ENCODE measurements at places on chromosomes 16 and 17.

- DNase-seq = no peak
These were observed 427 bp upstream of the MMP28 start for GRCh38 chr17:35795871-35796265.

DNA sequence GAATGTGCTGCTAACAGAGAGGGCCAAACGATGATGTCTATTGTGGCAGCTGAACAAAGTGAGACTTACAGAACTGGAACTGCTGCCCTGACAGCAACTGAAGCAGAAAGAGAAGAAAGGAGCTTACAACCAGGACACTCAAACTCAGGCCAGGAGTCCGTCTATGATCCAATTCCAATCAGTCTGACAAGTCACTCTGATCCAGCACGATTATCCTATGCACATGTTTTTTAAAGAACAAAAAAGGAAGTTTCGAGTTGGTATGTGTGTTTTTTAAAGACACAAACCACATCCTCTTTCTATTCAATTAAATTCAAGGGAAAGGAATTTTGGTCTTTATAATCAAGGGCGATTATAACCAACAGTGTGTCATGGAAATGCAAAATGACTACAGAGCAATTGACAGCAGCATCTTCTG is 42.4 kb upstream of the MTMR4 start:
- no peak for DNase-seq

DNA sequence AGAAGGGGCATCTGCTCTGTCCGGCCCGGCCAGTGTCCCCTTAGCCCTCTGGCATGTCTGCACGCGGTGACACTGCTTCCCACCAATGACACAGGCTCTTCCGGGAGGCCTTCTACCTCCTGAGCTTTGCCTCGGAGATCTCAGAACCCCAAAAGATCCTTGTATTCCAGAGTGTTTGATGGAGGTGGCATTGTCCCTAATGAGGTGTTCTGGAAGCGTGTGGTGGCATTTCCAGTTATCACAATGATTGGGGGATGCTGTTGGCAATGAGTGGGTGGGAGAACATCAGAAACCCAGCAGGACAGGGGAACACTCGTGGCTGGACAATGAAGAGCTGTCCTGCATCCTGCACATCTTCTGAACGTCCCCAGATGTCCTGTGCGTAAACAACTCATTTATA is 198.0 kb downstream of the XYLT1 start:
- DNase-seq = no peak

DNA sequence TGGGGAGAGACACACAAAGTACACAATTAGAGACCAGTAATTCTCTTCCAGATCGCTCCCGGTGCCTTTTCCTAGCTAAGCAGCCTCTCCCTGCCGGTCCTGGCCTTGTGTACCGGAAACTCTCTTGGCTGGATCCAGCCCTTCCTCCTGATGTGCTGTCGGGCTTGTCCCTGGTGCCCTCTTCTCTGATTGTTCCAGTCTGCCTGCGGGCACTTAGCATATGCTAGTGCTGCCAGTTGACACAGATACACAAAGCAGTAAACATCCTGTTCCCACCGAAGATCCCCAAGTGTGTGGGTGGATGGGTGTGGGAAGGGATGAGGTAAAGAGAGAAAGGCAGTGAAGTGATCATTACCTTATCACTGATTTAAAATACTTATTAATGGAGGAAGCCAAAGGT is 9.7 kb downstream of the HS3ST3B1 start:
- DNase-seq = no peak

DNA sequence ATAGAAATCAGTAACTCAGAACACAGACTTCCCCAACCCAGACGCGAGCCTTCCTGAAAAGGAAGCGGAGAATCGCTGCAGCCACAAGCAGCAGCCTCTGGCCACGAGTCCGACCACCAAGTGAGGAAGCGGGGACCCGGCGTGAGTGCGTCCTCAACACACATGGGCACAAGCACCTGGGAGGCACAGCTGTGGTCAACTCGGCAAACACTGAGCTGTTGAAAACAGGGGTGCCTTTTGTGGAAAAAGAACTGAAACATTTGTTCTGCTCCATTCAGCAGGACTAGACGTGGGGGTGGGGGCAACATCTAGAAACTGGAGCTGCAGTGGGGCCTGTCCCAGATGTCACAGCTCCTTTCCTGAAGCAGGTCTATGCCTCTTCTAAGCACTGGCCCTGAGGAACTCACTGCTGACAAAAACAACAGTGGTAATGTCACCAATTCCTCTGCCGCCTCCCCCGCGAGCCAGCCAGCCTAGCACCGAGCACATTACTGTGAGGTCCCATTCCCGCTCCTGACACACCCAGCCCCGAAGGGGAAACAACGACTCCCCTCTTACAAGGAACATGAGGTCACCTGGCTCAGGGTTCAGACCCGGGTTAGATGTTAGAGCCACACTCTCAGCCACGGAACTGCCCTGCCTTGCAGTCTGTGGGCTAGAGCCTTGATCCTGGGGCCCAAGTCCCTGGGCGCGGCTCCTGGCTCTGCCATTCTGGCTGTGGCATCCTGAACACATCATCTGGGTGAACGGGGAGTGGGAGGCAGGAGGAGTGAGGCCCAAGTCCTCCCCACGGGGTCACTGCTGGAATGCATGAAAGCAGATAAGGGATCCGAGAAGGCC is 29.0 kb downstream of the KDM8 start:
- DNase-seq = peak; percentile 34

GRCh38 chr17:11490171-11490755 is 108.0 kb upstream of the DNAH9 start:
- DNase-seq = no peak

DNA sequence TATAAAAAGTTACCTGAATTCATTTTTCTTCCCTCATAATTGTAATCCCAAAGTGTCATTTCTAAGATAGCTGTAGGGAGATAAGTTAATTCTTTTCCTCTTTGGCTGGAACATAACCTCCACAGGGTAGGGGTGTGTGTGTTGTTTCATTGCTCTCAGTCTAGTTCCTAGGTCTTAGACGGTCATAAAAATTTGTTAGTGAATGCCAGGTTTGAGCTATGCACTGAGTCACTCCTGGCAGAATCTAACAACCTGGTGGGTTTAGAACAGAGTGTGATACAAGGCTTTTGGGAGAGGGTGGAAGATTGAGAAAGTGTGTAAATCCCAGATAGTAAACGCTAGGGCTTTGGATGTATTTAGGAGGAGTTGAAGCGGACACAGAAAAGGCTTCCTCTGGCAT is 894 bp upstream of the PHKG2 start:
- DNase-seq = peak; percentile 89

DNA sequence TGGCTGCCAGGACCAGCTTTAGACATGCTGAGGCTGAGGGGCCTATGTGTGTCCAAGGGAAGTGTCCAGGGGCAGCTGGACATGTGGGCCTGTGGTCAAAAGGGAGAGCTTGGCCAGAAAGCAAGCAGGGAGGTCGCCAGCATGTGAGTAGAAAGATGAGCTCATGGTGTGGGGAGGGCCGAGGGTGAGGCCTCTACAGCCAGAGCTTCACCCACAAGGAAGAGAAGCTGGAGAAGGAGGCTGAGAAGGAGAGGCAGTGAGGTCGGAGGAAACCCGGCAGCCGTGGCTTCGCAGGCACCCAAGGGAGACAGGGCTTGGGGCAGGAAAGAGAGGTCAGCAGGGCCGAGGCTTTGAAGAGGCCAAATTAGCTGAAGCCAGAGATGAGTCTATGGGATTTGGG is 4.0 kb upstream of the HSD11B2 start:
- peak; percentile 85 for DNase-seq

GRCh38 chr16:6558661-6559060 is 774.0 kb upstream of the RBFOX1 start:
- no peak for DNase-seq

DNA sequence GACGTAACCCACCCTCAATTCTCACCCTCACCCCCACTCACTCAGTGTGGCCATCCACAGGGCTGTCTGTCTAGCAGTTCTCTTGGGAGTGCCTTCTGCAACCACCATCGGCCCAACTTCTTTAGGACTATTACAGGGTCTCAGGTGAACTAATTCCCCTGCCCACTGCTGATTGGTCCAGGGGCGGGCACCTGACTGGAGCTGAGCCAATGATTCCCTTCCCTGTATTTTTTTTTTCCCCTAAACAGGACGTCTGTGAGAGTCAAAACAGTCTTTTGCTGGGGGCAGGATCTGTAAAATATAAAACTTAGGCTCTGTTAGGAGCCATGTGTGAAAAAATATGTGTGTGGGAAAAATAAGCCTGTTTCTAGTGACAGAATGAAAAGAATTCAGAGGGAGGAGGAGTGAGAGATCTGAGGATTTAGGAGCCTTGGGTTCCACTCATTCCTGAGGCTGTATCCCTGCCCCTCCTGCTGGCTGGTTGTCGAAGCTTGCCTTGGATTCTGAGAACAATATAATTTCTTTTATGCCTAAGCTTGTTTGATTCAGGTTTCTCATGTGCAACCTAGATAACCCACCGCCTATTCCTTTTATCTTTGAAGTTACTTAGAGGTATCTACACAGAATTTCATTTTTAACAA is 115.0 kb downstream of the SPACA3 start:
- no peak for DNase-seq

GRCh38 chr17:63984651-63985386 is 12.1 kb upstream of the SCN4A start:
- peak; percentile 97 for DNase-seq

DNA sequence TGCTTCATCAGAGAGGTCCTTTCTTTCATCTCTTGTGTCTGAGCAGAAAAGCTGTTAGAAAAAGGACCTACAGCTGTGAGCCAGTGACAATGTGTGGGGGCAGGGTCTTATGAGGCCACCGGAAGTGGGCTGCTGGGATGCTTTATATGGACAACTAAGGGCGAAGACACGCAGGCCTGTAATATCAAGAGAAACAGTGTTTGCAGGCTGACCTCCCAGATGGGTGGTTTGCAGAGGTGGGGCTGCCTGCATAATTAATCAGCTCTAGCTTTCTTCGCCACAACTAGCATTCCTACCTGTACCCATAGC is 30.4 kb upstream of the SALL1 start:
- no peak for DNase-seq

GRCh38 chr16:16857603-16858283 is 478.8 kb downstream of the NPIPA7 start:
- DNase-seq = no peak

- peak; percentile 73 for DNase-seq
These were observed 5.6 kb downstream of the RAP1GAP2 start for GRCh38 chr17:2801841-2802240.

DNA sequence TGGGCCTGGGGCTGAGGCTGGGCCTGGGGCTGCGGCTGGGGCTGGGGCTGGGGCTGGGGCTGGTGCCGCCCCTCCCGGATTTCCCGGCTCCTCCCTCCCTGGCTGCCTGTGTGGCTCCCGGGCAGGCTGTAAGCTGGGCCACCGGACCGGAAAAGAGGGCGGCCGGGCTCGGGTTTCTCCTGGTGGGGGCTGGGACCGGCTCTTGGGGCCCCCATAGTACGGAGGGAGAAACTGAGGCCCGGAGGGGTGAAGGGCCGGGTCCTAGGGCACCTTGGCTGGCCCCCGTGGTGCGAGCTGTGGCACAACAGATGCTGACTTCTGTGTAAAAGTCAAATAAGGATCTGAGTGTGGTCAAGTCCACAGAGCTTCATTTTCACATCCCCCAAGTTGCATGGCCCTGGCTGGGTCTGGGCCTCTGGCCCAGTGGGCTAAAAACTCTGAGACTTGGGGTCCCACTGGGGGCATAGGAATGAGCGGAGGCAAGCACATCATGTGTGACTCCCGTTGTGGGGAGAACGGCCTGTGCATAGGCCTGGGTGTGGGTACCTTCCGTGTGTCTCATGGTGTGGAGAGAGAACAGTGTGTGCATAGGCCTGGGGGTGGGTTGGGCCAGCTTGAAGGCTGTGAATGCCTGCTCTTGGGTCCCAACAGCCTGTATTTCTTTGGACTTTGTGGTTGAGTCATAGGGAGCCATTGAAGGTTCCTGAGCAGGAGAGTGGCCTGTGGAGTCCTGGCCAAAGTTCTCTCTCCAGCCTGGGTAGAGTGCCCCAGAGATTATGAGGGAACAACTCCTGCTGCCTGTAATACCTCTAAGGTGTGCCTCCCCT is 123.9 kb upstream of the CIBAR2 start:
- DNase-seq = peak; percentile 96

DNA sequence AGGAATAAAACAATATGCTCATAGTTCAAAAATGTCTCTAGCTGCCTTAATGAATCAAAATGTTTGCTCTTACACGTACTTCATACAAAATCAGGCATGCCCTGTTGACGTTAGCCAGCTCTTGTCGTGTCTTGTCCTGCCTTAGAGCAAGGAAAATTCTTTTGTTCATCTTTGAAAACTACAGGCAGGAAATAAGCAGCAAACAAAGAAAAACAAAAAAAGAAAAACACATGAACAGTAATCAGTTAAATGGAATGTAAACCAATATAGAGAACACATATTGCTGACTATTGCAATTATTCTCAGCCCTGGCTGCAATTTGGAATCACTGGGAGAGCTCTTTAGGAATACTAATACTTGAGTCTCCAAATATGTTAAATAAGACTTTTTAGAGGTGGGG is 1.7 kb downstream of the CAPNS2 start:
- DNase-seq = no peak

GRCh38 chr16:89538286-89538685 is 22.2 kb upstream of the RPL13 start:
- DNase-seq = peak; percentile 23

DNA sequence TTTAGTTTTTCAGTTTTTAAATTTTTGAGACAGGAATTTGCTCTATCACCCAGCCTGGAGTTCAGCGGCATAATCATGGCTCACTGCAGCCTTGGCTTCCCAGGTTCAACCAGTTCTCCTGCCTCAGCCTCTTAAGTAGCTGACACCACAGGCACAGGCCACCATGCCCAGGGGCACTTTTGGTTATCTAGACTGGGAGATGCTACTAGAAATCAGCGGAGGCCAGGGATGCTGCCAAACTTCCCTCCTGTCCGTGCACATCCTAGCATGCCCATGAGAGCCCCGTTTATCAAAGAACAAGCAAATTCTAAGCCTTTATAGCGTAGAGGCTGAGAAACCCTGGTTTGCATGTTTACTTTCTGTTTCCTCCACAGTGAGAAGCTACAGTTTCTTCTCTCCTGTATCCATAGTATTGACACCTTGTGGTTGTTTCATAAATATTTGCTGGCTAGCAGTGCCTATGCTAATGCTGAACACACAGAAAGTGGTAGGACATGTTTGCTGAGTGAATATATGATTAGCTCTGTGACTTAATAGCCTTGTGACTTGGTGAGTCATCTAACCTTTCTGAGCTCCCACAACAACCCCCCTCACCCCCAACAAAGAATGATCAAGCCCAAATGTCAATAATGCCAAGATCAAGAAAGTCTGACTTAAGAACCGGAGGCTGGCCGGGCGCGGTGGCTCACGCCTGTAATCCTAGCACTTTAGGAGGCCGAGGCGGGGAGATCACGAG is 39.2 kb upstream of the MAF start:
- DNase-seq = no peak

GRCh38 chr17:5485270-5486205 is at the start of gene DERL2:
TSS of gene DERL2 (minus strand) at chr17:5486178. CDS start at chr17:5486161, 17 bp downstream.
- no peak for DNase-seq

- DNase-seq = no peak
These were observed 152.2 kb downstream of the SNX11 start for GRCh38 chr17:48259694-48260291.

- DNase-seq = peak; percentile 93
These were observed 3.2 kb downstream of the ZSCAN10 start for GRCh38 chr16:3095869-3096268.

GRCh38 chr16:31329671-31330552 is 25.1 kb upstream of the ITGAX start:
- peak; percentile 84 for DNase-seq

- no peak for DNase-seq
These were observed 18.7 kb upstream of the PIK3R6 start for GRCh38 chr17:8885967-8886684.

All from osteoblast (primary cell).